ENCODE measurements at places on chromosomes 7 and 10. TPM values are rescaled to one million over a fixed set of nuclear protein-coding genes. Genes with fewer than 3 reads are reported as not detected.

DNA sequence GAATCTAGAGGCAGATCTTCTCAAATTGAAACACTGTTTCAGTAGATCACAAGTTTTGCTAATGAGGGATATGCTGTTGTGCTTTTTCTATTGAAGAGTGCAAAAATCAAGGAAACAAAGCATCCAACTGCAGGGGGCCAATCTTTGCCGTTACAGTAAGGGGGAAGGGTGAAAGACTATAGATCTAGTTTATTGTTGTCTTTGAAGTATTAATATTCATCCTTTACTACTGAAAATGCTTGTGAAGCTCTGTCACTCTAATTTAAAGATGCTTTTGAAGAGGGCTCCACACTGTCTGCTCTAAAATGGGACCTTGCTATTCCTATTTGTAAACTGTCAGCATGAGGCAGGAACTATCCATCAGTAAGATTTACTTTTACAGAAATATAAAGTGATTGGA, 110.3 kb downstream of the MBL2 start:
- no peak for DNase-seq

- DNase-seq, result no peak
These were observed 44.4 kb upstream of the GAD2 start for GRCh38 chr10:26172131-26172530.

DNA sequence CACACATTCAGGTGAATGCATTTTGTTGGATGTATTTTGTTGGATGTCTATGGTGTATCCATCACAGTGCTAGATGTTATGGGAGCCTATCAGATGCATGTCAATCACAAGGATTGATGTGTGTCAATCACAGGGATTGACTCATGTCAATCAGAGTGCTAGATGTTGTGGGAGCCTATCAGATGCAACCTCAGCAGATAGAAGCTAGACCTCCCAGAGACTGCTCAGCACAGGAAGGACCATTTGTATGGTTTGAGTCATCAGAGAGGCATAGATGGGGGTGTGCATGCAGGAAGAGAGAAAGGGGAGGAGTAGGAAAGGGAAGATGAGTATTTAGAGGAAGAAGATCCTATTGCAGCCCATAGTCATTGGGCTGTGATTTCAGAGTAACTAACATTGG, 48.3 kb upstream of the PITRM1 start:
- no peak for DNase-seq

The SVIL gene
- 327 TPM for total RNA-seq

The TMEM139 gene
- total RNA-seq, result 14.8 TPM

- no peak for DNase-seq
These were observed 3.0 kb downstream of the PCLO start for GRCh38 chr7:83159731-83160130.

- no peak for DNase-seq
These were observed 107.1 kb upstream of the WDR11 start for GRCh38 chr10:120744040-120744439.

The TDRD1 gene
- total RNA-seq, result 4.0 TPM

DNA sequence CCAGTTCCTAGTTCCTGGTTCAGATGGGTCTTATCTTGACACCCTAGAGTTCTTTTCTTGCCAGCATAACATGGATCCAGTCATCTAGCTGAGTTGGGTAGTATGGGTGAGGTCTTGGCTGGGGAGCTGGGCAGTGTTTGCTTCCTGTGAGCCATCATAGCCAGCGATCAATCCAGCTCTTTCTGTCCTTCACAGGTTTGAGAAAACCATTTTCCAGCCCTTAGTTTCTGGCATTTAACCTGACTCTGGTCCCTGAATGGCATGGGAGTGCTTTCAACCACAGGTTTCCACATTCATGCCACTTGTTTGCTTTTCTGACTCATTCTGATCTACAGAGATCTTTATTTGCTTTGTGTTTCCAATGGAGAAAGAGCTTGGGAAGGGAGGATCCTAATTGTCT, 8.6 kb downstream of the SLC13A1 start:
- DNase-seq, result no peak

DNA sequence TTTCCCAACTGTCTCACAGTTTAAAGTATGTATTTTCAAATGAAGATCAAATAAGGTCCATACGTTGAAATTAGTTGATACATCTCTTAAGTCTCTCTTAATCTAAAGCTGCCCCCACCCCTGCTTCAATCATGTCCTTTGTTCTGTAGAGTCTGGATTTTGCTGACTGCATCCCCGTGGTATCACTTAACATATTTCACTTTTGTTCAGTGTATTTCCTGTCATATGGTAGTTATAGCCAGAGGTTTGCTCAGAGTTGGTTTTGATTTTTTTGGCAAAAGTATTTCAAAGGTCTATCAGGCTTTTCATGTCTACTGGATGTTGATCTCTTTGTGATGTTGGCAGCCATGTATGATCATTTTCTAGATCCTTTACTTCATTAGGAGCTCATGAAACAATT, 54.4 kb upstream of the ARID5B start:
- no peak for DNase-seq

The MKX gene
- total RNA-seq, result 0.14 TPM

The FAM237B gene
- not detected for total RNA-seq

GRCh38 chr7:24716480-24717246, 40.6 kb downstream of the GSDME start:
- DNase-seq, result no peak

The COL1A2 gene
- total RNA-seq, result 96.6 TPM

DNA sequence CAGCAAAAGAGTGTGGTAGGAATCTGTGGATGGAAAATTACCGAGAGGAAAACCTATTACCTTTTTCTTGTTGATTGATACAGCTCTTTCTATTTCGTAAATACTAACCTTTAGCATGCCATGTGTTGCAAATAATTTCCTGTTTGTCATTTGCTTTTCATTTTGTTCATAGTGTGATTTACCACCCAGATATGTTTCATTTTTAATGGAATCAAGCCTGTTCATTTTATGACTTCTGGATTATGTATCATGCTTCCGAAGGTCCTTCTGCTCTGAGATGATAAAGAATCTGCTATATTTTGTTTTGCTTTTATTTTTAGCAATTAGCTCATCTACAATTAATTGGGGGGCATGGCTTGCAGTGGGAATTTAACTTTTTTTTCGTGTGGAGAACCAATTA, 46.5 kb downstream of the INPP5F start:
- DNase-seq, result no peak

GRCh38 chr7:43868681-43869005, 674 bp downstream of the MRPS24 start:
- DNase-seq, result no peak

DNA sequence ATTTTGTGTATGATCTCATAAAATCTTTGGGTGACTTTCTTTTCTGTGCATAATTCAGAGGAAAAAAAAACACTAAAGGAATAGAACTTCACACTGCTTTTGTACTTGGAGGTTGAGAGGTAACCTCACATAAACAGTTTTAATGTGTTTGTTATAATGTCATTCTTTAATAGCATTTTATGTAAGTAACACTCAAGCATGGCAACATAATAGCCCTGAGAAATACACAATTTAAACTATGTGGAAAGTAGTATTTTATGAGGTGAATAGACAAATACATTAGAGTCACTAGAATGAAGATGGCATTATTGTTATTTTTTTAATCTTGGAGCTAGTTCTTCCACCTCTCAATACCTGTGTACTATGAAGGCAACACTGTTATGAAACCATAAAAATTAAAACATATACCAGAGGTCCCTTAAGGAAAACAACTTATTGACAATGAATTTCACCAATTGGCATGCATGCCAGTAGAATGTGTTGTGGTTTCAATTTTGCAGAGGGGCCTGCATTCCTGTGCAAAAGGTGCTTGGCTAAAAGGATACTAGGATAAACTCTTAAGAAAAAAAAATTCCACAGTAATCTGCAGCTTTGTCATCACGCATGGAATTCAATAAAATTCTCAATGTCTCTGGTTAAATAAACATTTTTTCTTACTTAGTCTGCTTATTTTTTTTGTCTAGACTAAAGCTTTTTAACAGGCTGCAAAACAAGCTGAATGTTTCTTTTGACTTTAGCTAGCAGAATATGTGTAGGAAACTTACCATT, 102.5 kb downstream of the CD36 start:
- no peak for DNase-seq

The LAMB4 gene
- total RNA-seq, result 0.19 TPM

- DNase-seq, result no peak
These were observed 190.7 kb downstream of the WDR11 start for GRCh38 chr10:121041906-121042305.

DNA sequence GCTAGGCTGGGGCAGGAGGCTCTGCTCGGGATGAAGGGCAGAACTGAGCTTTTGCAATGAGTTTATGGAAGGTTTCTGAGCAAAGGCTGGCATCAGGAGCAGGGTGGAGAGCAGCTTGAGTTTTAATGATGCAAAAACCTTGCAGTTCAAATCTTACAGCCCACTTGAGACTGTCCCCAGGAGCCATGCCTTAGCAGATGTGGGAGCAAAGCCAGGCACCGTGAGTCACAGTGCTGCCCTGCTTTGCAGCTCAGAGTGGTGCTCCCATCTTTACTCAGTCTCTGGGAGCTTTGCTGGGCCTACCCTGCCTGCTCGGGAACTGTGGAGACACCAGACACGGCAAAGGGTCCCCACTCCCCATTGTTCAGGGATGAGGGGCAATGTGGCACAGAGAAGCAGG, 122.4 kb upstream of the NPS start:
- DNase-seq, result no peak

- no peak for DNase-seq
These were observed 146.2 kb downstream of the ARHGAP22 start for GRCh38 chr10:48458662-48459048.

DNA sequence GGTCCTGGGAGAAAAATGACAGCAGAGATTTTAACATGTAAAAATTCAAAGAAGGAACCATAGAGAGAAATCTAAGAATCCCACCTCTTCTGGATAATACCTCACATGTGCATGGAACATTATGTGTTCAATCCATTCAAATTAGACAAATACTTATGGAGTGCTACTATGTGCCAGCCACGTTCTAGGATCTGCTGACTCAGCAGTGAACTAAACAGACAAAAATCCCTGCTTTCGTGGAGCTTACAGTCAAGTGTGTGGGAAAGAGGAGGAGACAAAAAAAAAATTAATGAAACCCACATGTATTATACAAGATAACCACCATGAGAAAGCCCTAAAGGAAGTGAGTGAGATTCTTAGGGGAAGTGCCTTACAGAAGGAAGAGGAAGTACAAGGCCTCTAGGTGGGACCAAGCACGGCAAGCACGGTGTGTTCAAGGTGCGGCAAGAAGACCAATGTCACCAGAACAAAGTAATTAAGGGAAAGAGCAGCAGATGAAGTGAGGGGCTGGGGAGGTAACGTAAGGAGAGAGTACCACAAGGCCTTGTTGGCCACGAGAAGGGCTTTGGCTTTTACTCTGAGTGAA, 71.0 kb downstream of the SLC25A13 start:
- no peak for DNase-seq

The GDF10 gene
- 0.27 TPM for total RNA-seq

- DNase-seq, result no peak
These were observed 38.5 kb downstream of the CDK1 start for GRCh38 chr10:60816628-60817397.

DNA sequence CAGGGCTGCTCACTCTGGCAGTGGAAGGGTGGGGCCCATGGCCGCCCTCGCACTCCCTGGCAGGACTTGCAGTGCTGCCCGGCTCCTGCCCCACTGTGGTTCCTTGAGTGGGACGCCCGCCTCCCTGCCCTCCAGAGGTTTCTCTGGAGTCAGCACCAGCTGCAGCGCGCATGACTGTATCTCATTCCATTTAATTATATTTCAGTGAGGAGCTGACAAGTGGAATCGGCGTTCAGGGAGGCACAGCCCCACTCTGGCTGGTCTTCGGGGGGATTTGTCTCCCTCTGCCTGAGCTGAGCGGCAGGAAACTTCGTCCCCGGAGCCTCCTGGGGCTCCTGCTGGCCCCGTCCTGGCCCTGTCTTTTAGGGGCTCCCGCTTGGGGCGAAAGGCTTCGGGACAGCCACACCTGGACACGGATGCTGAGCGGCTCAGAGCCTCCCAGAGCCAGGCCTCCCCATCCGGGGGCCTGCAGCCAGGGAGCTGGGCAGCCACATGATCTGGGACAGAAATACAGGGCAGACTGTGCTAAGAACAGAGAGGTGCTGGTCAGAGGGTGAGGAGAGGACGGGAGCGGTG, 75.3 kb upstream of the NKX6-2 start:
- DNase-seq, result peak; percentile 56

- DNase-seq, result no peak
These were observed 218.9 kb downstream of the FAM107B start for GRCh38 chr10:14555807-14556206.

DNA sequence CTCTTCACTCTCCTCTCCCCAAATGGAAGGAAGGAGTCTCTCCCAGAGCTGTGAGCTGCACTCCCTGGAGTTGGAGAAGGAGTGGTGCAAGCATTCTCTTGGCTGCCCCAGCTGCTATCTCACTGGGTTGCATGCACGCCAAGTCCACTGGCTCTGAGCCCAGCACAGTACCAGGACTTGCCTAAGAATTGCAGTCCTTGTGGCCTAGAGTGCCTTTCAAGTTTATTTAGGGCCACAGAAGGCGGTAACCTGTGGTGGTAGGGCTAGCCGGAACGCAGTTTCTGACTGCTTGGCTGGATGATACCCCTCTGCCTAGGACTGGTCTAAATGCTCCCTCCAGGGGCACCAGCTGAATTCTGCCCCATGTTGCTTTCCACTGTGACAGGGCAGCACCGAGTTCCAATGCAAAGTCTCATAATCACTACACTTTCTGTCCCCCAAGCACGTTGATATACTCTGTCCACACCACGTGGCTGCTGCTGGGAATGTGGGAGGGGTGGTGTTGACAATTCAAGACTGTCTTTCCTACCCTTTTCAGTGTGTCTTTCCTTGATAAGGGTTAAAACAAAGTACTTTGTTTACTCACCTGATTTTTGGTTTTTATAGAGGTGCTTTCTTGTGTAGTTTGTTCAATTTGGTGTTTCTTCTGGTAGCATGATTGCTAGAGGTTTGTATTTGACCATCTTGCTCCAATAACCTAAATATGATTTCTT, 57.0 kb downstream of the PHTF2 start:
- DNase-seq, result peak; percentile 71

The TMEM229A gene
- not detected for total RNA-seq

The NRP1 gene
- 175 TPM for total RNA-seq

- DNase-seq, result peak; percentile 90
These were observed 19.4 kb downstream of the KCNK18 start for GRCh38 chr10:117216611-117217195.

The PRR15 gene
- total RNA-seq, result 0.32 TPM

DNA sequence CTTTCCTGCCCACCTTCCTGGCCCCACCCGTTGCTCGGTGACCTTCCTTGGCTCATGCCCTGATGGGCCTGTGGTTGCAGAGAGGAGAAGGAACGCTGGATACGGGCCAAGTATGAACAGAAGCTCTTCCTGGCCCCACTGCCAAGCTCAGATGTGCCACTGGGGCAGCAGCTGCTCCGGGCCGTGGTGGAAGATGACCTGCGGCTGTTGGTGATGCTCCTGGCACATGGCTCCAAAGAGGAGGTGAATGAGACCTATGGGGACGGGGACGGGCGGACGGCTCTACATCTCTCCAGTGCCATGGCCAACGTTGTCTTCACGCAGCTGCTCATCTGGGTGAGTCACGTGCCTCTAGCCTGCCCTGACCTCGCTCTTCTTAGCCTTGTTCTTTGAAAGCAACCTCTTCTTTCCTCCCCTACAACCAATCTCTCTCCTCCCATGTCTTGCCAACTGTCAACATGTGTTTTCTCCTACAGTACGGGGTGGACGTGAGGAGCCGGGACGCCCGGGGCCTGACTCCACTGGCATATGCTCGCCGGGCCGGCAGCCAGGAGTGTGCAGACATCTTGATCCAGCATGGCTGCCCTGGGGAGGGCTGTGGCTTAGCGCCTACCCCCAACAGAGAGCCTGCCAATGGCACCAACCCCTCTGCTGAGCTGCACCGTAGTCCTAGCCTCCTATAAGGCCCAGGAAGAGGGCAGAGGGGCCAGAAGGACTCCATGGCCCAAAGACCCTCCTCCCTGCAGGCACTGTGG, 24.1 kb downstream of the GBX1 start:
- no peak for DNase-seq

Data from Right ventricle myocardium inferior (tissue), 1 donor.